AG08395 (cell line): ENCODE measurements at places on chromosomes 7 and 10.

GRCh38 chr10:27744802-27745731 is 552 bp downstream of the MKX start:
- no peak for DNase-seq

DNA sequence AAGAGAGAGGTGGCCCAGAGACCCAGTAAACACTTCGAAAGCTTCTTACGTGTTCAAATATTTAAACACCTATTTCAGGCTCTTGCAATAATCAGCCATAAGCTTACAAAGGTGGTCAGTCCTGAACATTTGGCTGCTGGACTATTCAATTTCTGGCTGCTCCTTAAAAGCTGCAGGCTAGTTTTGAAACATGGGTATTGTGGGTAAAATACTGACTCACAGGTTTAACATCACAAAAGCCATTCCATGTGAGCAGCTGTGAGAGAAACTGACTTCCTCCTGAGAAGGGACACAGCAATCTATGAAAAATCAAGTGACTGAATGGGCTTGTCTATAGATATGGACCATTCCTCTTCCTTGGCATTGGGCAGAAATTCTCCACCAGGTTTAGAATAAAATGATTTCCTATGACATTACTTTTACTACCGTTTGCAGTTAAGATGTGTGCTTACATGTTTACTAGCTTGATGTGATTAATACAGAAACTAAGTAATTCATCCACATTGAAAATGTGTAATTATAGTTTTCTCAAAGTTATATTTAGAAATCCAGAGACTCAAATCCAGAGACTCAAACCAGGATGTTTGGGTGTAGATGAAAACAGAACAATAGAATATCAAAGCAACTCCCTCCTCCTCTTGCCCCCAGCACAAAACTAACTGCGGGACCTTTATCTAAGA is 252.3 kb downstream of the GATA3 start:
- no peak for DNase-seq

- no peak for DNase-seq
Measured at GRCh38 chr7:70654979-70655378, 477.0 kb upstream of the GALNT17 start.

DNA sequence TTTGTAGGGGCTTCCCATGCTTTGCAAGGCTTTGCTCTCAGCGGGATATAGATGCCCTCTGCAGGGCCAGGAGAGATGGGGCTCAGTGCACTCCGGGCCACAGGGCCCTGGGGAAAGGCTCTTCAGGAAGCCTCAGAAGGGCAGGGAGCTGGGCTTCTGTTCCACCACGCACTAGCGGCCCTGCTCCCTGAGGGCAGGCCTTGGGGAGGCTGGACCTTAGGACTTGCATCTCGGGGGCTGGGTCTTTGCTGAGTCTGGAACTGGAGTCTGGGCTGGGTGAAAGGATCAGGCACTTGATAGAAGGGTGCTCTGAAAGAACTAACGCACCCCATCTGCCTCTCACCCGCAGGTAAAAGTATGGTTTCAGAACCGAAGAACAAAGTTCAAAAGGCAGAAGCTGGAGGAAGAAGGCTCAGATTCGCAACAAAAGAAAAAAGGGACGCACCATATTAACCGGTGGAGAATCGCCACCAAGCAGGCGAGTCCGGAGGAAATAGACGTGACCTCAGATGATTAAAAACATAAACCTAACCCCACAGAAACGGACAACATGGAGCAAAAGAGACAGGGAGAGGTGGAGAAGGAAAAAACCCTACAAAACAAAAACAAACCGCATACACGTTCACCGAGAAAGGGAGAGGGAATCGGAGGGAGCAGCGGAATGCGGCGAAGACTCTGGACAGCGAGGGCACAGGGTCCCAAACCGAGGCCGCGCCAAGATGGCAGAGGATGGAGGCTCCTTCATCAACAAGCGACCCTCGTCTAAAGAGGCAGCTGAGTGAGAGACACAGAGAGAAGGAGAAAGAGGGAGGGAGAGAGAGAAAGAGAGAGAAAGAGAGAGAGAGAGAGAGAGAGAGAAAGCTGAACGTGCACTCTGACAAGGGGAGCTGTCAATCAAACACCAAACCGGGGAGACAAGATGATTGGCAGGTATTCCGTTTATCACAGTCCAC is 5.4 kb downstream of the EMX2 start:
- no peak for DNase-seq

- DNase-seq = no peak
Measured at GRCh38 chr7:131219312-131220041, 108.2 kb upstream of the MKLN1 start.

DNA sequence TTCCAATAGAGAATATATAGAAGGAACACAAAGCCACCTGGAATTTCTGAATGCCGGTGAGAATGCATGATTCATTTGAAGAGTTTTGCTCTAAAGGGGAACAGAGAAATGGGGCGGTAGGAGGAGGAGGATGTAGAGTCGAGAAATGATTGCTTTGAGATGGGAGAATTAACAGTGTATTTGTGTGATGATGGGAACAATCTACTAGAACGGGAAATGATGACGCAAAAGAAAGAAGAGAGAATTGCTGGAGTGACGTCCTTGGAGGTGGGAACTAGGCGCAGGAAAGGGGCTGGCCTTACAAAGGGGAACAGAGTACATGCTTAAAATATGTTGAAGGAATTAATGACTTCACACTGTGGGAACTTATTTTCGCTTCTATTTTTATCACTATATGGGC is 188.1 kb downstream of the SDHAF3 start:
- DNase-seq = no peak

DNA sequence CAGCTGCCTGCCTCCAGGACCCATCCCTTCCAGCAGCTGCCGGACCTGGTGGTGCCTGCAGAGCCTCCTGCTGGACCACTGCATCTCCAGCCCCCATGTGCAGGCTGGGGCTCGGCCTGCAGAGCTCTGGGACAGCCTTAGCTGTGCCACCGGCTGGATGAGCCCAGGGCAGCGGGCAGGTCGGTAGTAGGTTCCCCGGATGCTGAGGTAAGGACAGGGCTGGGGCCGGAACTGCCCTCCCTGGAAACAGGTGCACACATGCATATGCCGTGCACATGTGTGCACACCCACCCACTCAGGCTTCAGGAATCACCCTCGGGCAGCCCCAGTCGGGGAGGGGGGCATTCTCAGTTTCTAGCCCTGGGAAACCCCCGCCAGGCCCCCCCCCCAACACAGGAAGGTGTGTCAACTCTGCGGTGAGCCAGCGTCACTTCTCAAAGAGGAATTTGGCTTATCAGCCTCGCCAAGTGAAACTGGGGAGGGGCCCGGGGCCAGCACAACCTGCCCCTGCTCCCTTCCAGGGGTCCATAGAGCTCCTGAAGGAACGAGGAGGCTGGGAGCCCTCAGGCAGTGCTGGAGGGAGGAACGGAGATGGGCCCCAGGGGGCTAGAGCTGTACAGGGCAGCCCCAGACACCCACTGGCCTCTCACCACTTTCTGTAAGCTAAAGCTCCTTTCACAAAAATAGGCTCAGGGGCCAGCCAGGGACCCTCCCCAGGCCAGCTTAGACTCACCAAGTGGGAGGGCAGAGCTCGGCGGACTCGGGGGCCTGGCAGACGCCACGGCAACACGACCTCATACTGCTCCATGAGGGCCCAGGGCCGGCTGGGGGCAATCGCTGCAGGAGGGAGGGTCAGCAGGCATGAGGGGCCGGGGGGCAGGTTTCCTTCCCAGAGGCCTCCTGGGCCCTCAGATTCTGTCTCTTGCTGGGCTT is 1.7 kb downstream of the ADAM8 start:
- DNase-seq = no peak

DNA sequence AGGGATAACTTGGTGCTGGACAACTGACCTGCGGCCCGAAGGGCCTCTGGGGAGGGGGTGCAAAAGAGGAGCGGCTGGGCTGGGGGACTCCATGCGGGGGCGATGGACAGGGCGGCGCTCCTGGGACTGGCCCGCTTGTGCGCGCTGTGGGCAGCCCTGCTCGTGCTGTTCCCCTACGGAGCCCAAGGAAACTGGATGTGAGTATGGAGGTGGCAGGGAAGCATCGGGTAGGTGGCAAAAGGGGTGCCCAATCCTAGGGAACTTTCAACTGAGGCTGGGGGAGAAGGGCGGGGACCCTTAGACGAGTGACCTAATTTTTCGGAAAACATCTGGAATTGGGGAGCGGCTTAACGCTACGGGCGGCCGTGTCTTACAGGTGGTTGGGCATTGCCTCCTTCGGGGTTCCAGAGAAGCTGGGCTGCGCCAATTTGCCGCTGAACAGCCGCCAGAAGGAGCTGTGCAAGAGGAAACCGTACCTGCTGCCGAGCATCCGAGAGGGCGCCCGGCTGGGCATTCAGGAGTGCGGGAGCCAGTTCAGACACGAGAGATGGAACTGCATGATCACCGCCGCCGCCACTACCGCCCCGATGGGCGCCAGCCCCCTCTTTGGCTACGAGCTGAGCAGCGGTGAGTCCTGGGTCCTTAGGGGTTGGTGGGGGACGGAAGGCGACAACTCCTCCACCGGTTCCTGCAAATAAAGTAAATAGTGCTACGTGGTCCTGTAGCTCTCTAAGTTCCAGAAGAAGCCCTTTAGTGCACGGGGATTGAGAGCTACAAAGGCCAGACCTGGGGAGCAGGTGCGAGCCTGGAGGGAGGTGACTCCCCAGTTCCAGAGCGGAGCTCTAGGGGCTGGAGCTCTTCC is 622 bp downstream of the WNT16 start:
- no peak for DNase-seq

DNA sequence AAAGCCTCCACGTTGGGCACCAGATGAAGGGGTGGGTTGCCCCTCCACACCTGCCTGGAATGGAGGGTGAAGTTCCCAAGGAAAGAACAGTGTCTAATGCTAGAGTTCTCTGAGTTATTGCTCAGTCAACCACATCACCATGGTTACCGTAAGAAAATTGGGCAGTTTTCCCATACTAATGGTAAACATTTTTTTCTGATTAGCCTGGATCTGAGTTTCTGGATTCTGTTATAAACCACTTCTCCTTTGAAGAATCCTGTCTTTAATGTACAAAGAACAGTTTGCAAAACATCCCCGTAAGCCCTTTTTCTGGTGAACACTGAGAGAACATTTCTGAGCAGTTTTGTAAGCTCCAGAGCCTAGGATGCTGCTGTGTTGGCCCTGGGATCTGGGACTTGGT is 45.5 kb downstream of the ABCC2 start:
- no peak for DNase-seq

GRCh38 chr10:28668363-28669226 is 8.7 kb upstream of the BAMBI start:
- DNase-seq = peak; percentile 38

DNA sequence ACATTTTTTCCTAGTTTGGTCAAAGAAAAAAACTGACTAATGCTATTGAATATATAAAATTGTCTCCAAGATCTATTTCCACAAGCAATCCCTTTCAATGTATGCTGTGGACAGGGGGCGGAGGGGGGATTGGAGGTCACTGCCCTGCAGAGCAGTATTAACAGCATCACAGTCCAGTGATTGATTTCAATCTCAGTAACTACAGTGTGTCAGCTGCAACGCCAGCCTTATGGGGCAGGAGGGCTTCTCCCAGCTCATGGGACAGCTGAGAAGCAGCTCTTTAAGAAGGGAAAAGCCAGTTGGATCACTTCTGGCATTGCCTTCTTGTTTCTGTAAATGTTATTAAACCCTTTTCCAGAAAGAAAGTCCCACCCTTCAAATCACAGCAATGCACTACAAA is 65.0 kb downstream of the RAPGEF5 start:
- no peak for DNase-seq

DNA sequence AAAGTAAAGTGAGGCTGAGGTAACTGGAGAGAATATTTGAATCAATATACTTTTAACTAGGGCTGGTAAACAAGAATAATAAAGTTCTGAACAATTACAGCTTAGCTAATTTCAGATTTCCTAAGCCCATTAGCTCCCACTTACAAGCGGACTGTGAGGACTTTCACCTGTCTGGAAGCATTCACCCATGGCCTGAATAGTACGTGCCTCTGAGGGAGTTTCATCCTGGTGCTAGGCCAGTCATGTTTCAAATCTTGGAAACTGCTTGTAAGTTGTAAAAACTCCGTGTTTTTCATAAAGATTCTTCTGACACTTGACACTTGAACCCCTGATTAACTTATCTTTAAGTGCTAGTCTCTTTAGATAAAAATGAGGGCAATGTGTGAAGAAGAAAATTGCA is 975.2 kb upstream of the GHITM start:
- no peak for DNase-seq

DNA sequence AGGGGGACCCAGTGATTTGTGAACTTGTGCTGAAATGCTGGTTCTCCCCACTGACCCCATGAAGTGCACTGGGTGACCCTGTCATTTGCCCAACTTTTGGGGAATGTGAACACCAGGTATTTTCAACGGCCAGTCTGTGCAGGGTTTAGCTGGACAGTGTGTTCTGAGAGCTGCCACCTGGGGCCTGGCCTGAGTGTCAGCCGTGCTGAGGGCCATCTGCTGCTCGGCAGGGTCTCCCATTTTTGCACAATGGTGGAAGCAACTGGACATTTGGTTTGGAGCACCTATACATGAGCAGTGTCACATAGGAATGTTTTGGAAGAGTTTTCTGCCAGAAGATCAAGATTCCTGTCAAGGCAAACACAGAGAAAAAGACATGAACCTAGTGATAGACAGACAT is 5.2 kb downstream of the CHN2 start:
- DNase-seq = no peak

- no peak for DNase-seq
Measured at GRCh38 chr10:25336330-25336729, 161.5 kb downstream of the GPR158 start.

- peak; percentile 39 for DNase-seq
Measured at GRCh38 chr7:105656922-105657521, 75.7 kb upstream of the EFCAB10 start.

DNA sequence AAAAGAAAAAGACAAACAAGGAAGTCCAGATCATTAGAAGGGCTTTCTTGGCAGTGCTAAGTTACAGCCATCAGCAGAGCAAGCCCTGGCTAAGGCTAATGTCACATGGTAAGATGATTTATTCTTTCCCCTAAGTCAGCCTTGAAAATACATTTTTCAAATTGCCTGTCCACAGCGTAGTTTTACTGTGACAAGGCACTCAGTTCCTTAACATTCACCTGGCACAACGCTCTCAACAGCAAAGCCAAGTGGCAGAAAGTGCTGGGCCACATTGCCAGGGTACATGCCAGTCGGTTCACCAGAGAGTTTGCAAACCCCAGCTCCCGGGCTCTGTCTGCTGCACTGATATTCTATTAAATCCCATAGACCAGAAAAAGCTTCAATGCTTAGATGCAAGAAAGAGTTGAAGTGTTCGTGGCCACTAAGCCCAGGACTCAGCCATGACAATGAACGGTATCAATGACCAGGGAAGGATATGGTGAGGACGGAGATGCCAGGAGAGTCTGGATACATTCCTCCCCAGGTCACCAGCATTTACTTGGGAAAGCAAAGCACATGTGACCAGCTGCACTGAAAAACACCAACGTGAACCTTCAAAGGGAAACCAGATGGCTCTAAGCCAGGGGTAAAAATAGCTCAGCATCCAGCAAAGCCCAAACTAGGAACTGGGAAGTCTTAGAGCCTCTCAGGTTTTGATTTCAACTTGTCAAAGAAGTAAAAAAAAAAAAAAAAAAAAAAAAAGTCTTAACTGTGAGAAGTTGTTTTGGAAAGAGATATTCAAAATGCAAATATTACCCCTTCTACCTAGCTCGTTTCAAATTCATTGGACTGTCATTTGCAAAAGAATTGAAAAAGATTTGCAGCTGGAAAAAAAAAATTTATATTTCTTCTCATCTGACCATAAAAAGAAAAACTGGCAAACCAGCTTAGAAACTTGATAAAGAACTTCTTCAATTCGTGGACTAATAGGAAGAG is 23.9 kb upstream of the MPP7 start:
- no peak for DNase-seq

GRCh38 chr10:59513558-59513957 is 151.2 kb upstream of the FAM13C start:
- peak; percentile 14 for DNase-seq
